Lung (tissue), 17 donors: ENCODE measurements at places on chromosomes 7 and 10.

DNA sequence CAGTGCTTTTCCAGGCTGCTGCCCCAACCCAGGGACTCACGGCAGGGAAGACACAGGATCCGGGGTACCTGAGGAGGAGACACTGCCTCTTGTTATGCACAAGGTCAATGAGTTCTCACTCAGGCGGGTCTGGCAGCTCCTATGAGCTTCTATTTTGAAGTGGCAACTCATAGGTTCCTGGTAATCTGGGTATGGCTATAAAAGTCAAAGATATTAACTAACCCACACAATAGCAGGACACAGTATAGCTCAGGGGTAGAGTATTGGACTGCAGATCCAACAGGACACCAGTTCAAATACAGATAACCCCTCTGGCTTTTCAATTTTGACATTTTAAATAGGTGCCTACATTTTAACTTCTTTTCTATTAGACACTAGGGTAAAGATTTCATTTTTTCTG, 130.3 kb upstream of the ZNF746 start:
- peaks cover 3% of the 10 kb centered on the region for H3K4me1 ChIP-seq
- no peak for DNase-seq
- no peak overlapping the region for H3K27ac ChIP-seq
- no peaks in the 10 kb centered on the region for H3K36me3 ChIP-seq
- peaks cover 5% of the 10 kb centered on the region for H3K27me3 ChIP-seq

GRCh38 chr7:18829858-18830285, 287.6 kb downstream of the TWIST1 start:
- no peak overlapping the region for H3K4me3 ChIP-seq
- no peak for DNase-seq
- no peaks in the 10 kb centered on the region for H3K4me1 ChIP-seq
- no peaks in the 10 kb centered on the region for H3K36me3 ChIP-seq

- H3K4me3 ChIP-seq = no peak overlapping the region
- H3K36me3 ChIP-seq = no peaks in the 10 kb centered on the region
- no peak overlapping the region for H3K27ac ChIP-seq
- DNase-seq = peak; percentile 17
Observed at GRCh38 chr7:145398758-145399157, 562.9 kb upstream of the TPK1 start.

- H3K27me3 ChIP-seq = no peaks in the 10 kb centered on the region
- H3K4me3 ChIP-seq = no peak overlapping the region
- H3K36me3 ChIP-seq = no peaks in the 10 kb centered on the region
- no peak for DNase-seq
Observed at GRCh38 chr7:19405541-19405940, 260.3 kb upstream of the FERD3L start.

DNA sequence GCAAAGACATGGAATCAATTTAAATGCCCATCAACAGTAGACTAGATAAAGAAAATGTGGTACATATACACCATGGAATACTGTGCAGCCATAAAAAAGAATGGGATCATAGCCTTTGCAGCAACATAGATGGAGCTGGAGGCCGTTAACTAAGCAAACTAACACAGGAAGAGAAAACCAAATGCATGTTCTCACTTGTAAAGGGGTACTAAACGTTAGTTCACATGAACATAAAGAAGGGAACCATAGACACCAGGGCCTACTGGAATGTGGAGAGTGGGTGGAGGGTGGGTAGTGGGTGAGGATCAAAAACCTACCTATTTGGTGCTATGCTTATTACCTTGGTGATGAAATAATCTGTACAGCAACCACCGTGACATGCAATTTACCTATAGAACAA, 78.4 kb upstream of the GSDME start:
- no peaks in the 10 kb centered on the region for H3K36me3 ChIP-seq
- no peaks in the 10 kb centered on the region for H3K27me3 ChIP-seq
- peaks cover 4% of the 10 kb centered on the region for H3K4me1 ChIP-seq
- no peak for DNase-seq

GRCh38 chr10:47357911-47358310, 9.7 kb downstream of the RBP3 start:
- no peaks in the 10 kb centered on the region for H3K27me3 ChIP-seq
- H3K36me3 ChIP-seq = no peaks in the 10 kb centered on the region
- no peak overlapping the region for H3K27ac ChIP-seq

DNA sequence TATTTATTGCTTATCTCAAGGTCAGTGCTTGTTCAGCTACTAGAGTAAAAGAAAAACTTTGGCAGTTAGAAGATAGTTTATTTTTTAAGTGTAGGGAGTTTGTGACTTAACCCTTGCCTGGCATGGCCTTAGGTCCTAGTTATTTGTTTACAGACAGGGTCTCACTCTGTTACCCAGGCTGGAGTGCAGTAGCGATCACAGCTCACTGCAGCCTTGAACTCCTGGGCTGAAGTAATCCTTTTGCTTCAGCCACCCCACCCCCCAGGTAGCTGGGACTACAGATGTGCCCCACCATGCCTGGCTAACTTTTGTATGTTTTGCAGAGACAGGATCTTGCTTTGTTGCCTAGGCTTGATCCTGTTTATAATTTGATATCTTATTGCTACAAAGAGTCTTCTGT, 4.2 kb downstream of the ANLN start:
- H3K4me1 ChIP-seq = peaks cover 2% of the 10 kb centered on the region
- no peaks in the 10 kb centered on the region for H3K36me3 ChIP-seq
- DNase-seq = no peak
- no peaks in the 10 kb centered on the region for H3K27me3 ChIP-seq
- no peak overlapping the region for H3K4me3 ChIP-seq

DNA sequence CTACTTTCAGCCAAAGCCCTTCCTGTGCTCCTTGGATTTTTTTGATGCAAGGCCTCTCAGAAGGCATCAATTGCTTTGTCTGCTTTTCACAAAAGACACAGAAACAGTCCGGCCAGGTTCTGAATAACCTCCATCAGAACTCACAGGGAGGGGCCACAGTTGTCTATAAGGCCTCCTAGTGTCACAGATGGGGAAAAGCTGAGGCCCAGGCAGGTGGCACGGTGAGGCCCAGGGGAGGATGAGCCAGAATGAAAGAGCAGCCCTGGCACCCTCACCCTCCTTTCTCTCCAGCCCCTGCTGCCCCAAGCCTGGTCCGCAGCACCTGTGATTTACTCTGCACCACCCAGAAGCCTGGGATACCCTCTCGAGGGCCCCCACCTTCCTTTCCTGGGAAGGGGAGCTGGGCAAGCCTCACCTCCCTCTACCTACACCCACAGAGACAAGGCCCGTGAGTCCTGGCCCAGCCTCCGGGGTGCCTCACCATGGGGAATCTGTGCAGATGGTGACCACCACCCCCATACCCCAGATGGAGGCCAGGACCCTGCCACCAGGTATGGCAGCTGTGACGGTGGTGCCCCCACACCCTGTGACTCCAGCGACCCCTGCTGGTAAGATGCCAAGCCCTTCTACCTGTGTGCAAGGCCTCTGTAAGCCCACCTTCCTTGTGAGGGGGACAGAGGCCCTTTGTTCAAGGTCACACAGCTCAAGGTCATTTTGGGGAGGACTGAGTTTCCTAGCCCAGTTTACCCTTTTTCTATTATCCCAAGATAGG, 26.2 kb upstream of the ZNF467 start:
- no peak for DNase-seq
- no peak overlapping the region for H3K4me3 ChIP-seq
- H3K27me3 ChIP-seq = no peaks in the 10 kb centered on the region
- H3K36me3 ChIP-seq = no peaks in the 10 kb centered on the region
- no peaks in the 10 kb centered on the region for H3K4me1 ChIP-seq

DNA sequence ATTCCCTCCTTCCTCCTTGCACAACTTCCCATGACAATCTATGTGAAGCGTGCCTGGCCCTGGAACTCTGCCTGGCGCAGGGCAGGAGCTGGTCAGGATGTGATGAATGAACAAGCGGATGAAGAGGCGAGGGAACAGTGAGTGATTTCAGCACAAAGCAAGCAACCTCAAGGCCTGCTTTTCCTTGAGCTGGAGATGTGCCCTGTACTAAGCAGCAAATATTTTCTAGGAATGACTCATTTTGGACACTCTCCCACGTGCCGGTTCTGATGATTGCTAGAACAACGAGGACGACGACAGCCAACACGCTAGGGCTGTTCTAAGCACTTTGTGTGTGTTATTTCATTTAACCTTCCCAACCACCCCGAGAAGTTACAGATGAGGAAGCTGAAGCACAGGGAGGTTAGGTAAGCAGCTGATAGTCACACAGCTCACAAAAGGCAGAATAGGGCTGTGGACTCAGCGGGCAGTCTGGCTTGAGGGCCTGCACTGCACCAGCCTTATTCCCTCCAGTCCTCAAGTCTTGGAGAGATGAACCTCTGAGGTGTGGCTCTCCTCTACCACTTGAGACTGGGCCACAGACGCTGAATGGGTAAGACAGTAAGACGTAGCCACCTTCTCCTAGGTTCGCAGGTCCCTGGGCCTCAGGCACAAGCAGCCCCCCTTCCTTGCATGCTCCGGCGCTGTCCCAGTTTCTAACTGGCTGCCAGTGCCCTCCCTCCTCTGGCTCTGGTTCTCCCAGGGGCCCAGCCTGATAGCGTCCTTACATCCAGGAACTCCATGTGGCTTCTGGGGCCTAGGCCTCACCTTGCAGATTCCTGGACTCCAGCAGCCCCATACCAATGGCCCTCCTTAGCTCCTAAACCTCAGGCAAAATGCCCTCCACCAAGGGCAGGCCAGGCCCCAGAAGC, 59.0 kb downstream of the YKT6 start:
- peaks cover 29% of the 10 kb centered on the region for H3K4me1 ChIP-seq
- no peak overlapping the region for H3K4me3 ChIP-seq
- H3K27ac ChIP-seq = peak overlapping the region; percentile 50
- peak; percentile 64 for DNase-seq

DNA sequence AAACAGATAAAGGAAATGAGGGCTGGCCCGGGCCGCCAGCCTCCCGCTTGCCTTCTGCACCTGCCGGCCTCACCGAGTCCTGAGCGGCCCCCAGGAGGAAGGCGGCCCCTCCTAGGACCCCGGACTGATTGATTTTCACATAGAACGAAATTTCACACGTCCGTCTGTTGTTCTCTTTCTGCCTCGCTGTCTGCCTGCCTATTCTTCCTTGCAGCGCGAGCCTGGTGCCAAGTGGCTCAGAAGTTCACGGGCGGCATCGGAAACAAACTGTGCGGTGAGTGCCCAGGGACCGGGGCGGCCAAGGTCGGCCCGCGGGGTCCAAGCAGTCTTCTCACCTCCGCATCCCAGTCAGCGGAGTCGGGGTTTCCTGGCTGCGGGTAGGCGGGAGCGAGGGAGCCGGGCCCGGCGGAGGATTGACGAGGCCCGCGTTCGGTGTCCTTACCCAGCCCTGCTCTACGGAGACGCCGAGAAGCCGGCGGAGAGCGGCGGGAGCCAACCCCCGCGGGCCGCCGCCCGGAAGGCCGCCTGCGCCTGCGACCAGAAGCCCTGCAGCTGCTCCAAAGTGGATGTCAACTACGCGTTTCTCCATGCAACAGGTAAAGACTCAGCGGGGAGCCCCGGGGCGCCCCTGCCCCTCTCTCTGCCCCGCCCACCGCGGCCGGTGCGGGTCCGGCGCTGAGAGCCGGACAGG, 967 bp downstream of the GAD2 start:
- no peak for DNase-seq
- H3K4me1 ChIP-seq = peaks cover 8% of the 10 kb centered on the region
- no peak overlapping the region for H3K4me3 ChIP-seq
- peaks cover 27% of the 10 kb centered on the region for H3K27me3 ChIP-seq

GRCh38 chr7:67391168-67391567, 394.5 kb downstream of the TYW1 start:
- peaks cover 2% of the 10 kb centered on the region for H3K27me3 ChIP-seq
- H3K27ac ChIP-seq = no peak overlapping the region
- H3K4me3 ChIP-seq = no peak overlapping the region
- DNase-seq = peak; percentile 48
- no peaks in the 10 kb centered on the region for H3K36me3 ChIP-seq

DNA sequence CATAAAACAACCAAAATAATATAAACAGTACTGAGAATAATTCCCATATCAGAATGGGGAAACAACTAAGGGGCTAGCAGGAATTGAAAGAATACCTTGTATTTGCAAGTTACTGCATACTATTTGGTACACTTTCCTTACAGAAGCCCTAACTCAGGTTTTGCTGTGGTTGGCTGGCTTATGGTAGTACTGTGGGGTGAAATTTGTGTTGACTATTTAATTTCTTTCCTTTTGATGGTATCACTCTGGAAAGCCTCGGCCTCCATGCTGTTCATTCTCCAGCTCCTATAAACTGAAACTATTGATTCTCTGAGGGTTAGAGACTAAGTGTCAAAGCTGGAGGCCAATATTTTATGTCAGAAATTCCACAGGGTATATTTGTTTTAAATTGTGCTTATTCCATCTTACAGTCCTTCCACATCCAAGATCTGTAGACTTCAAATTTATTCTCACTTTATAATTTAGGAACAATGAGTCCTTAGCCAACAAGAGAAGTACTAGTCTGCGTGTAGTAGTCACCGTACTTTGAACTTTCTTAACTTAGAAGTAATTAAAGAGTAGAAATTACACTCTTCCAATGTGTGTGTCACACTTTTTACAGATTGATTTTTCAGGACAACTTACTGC, 13.4 kb downstream of the SKIDA1 start:
- no peak overlapping the region for H3K4me3 ChIP-seq
- H3K4me1 ChIP-seq = peaks cover 4% of the 10 kb centered on the region
- no peak overlapping the region for H3K27ac ChIP-seq
- DNase-seq = peak; percentile 59

GRCh38 chr7:88302486-88302885, 4.2 kb downstream of the STEAP4 start:
- no peaks in the 10 kb centered on the region for H3K36me3 ChIP-seq
- H3K27ac ChIP-seq = no peak overlapping the region
- peaks cover 2% of the 10 kb centered on the region for H3K4me1 ChIP-seq
- peaks cover 3% of the 10 kb centered on the region for H3K27me3 ChIP-seq

- H3K36me3 ChIP-seq = no peaks in the 10 kb centered on the region
- no peak overlapping the region for H3K27ac ChIP-seq
Observed at GRCh38 chr10:31041011-31041410, 9.3 kb upstream of the ZNF438 start.

DNA sequence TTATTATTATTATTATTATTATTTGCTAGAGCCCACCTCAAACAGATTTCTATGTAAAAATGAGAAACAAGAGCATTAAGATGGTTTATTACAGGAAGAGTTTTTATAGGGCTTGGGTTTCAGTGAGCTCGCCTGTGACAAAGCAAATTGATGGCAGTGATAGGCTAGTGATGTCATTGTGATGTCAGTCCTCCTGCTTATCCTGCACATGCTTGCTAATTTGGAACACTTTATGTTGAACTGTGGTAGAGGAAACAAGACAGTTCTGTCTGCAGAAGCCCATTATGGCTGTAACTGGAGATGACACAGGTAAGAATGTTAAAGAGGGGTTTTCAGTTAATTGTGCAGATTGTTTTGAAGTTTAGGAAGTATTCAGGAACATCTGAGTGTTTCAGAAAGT, 68.3 kb downstream of the CREM start:
- peak; percentile 52 for DNase-seq
- no peak overlapping the region for H3K4me3 ChIP-seq
- H3K27ac ChIP-seq = no peak overlapping the region
- H3K4me1 ChIP-seq = peaks cover 2% of the 10 kb centered on the region
- no peaks in the 10 kb centered on the region for H3K36me3 ChIP-seq

GRCh38 chr7:15327001-15327400, 234.8 kb downstream of the AGMO start:
- no peak overlapping the region for H3K4me3 ChIP-seq
- no peaks in the 10 kb centered on the region for H3K36me3 ChIP-seq
- DNase-seq = no peak

- no peak for DNase-seq
- H3K36me3 ChIP-seq = no peaks in the 10 kb centered on the region
- no peaks in the 10 kb centered on the region for H3K4me1 ChIP-seq
- no peaks in the 10 kb centered on the region for H3K27me3 ChIP-seq
Observed at GRCh38 chr10:132815168-132815857, 29.4 kb upstream of the NKX6-2 start.
